Stimulated activated effector memory CD8-positive, alpha-beta T cell treated with anti-CD3 and anti-CD28 coated beads, Interleukin-12 subunit alpha, Interleukin-12 subunit beta, amount 100 ng/mL, for 72 hours (primary cell): ENCODE measurements at places on chromosomes 11 and 22.

DNA sequence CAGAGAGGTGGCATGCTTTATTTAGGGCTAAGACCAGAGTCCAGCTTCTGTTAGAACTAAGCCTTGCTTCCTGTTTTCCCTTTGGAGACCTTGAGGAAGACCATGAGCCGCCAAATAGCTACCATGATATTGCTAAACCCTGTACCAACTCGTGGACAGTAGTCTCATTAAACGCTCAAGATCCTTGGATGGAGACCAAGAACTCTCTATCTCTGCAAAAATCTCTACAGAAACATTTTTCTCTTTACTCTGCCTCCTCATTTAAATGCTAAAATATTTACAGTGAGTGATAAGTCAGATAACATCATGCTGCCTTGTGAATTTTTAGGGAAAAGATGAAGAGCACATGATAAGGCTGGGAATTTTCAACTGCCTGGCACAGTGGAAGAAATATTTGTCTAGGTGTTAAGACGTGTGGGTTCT is 197.8 kb downstream of the MAML2 start:
- no peak for DNase-seq

GRCh38 chr11:67354075-67355022 is 1.0 kb upstream of the POLD4 start:
- no peak for DNase-seq

- DNase-seq = peak; percentile 54
Measured at GRCh38 chr11:110173811-110174644, 80.8 kb downstream of the ZC3H12C start.

GRCh38 chr11:73982595-73982989 is at the start of gene UCP2:
Gene UCP2 (minus strand): TSS chr11:73982843. CDS start chr11:73978378, 4,465 bp downstream.
- peak; percentile 79 for DNase-seq

GRCh38 chr11:104765401-104766095 is 132.7 kb downstream of the CASP12 start:
- DNase-seq = no peak

DNA sequence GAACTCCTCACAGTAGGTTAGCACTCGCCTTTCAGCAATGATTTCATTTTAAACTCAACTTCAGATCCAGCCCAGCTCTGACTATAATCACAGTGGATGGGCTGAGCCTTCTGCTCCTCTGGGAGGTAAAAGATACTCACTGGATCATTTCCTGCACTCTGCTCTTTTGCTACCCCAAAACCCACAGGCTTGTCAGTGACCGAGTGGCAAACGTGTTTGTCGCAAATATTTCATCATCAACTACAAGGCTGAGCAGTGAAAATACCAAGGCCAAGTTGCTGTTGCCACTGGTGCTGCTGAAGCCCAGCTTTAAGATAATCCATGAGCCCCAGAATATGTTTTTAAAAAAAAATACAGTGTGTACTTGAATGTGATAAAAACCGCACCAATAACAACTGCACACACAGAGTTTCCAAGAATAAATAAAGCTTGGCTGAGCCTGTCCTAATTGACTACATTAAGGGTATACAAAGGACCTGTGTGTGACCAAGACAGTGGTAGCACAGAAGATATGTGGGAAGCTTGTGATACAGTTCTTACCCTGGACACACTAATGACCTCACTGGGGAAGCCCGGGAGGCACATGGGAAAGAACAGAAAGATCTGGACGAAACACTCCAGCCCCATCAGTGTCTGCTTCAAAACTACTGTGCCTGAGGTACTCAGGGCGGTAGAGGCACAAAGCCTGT is 41.3 kb downstream of the ABTB2 start:
- no peak for DNase-seq

- no peak for DNase-seq
Measured at GRCh38 chr11:1195682-1196515, 27.0 kb upstream of the MUC5B start.

- no peak for DNase-seq
Measured at GRCh38 chr11:97943493-97943892, 1077.3 kb upstream of the CNTN5 start.

DNA sequence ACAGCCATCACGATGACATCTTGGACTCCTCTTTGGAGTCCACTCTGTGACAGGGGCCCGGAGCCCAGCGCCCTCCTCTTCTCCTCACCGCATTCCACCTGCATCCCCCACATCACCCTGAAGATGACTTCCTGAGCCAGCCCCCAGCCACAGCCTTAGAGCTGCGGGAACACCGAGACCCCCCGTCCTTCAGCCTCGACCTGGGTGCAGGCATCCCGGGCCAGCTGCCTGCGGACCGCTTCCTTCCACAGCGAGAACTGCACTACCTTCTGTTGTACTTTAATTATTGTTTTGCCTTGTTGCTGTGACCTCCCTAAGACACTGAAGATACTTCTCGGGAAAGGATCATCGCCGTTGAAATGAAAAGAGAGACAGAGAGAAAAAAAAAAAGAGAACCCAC is 42.1 kb downstream of the DBX1 start:
- no peak for DNase-seq

DNA sequence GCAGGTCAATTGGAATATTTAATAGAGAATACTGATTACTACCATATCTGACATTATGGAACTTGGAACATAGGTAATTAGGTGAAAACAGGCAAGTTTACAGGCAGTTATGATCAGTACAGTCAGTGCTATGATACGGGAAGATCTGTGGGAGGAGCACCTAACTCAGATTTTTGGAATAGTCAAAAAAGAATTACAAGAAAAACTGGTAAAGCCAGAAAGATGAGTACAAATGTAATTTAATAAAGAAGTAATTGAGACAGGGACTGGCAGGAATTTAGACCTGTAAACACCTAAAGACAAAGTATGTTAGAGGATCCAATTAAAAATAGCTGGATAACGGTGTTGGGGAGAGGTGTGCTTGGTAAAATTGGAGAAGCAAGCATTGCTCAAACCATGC is 206.5 kb upstream of the ANO5 start:
- no peak for DNase-seq

- no peak for DNase-seq
Measured at GRCh38 chr11:58830673-58831301, 13.7 kb downstream of the GLYATL2 start.

- no peak for DNase-seq
Measured at GRCh38 chr11:2870460-2870859, 15.1 kb downstream of the CDKN1C start.

DNA sequence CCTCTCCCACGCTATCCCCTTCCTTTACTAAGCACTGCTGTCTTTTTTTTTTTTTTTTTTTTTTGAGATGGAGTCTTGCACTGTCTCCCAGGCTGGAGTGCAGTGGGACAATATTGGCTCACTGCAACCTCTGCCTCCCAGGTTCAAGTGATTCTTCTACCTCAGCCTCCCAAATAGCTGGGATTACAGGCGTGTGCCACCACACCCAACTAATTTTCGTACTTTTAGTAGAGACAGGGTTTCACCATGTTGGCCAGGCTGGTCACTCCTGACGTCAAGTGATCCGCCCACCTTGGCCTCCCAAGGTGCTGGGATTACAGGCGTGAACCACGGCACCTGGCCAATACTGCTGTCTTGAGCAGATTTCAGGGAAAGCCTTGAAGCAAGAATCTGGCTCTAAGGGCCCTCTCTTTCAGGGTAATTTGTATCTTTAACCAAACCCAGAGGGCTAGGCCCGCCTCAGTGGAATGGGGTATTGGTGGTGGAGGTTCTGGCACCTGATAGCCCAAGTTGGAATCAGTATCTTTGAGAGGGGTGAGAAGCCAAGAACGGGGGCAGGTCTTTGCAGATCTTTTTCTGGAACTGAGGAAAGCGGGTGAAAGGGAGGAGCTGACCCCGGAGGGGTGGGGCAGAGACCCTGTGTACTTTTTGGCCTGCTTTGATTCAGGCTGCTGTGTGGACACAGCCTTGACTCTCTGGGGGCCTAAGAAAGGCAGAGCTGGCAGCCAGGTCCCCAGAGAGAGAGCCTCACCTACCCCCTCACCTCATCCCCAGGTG is 37.0 kb downstream of the TRIOBP start:
- no peak for DNase-seq

DNA sequence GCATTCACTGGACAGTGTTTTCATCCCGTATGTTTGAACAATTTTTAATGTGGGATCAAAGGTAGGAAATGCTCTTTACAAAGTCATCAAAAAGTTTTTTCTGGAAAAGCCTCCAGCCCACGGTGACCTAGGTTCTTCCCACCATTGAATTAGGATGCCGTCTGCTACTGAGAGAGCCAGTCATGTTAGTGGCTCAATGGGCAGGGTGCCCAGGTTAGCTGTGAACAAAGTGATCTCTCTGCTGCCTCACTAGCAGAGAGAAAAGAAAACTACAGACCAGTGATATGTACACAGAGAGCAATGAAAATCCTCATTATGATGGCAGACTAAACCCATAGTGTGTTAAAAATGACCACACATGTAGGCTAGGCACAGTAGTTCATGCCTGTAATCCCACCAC is 32.4 kb downstream of the KCNQ1 start:
- no peak for DNase-seq

DNA sequence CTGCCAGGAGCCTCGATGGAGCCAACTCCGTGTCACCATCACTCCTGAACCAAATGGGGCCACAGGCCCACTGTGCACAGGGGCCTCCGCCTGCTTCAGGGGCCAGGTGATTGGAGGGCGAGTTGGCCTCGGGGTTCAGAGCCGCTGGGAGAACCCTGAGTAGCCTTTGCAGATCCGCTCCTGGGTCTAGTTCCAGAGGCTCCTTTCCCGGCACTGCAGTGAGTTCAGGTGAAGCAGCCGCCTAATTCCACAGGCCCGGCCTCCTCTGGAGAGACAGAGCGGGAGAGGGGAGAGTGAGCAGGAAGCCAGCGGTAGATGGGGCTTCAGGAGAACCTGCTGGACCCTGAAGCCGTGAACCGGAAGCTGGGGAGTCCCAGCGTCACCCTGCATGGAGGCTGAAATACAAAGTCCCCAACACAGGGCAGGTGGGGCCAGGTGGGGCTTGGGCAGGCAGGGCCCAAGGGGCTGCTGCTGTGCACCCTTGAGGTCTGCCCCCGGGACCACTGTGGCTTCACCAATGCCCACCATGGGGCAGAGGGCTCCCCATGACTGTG is 22.5 kb downstream of the DRD4 start:
- no peak for DNase-seq

- no peak for DNase-seq
Measured at GRCh38 chr22:50308597-50308935, 1.1 kb upstream of the PLXNB2 start.
